ENCODE measurements at places on chromosomes 4 and X. TPM values are rescaled to one million over a fixed set of nuclear protein-coding genes. Genes with fewer than 3 reads are reported as not detected.

DNA sequence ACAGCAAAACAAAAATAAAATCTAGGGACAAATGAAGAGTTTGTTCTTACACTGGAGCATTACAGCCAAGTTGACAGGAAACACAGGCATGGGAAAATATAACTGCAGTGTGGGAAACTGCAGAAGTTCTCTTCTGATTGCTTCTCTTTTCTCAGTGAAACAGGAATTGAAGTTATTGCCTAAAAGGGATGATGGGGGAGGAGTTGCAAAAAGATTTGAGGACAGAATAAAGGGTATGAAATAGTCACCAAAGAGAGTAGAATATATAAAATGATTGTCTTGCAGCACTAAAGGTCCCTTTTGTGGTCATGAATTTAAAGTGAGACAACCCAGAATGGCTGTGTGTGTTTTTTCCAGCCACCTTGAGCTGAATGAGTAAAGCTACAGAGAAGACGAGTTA is 103.7 kb downstream of the JADE1 start:
- no peak for DNase-seq

- DNase-seq: no peak
Observed at GRCh38 chr4:108135549-108136209, 33.1 kb downstream of the LEF1 start.

DNA sequence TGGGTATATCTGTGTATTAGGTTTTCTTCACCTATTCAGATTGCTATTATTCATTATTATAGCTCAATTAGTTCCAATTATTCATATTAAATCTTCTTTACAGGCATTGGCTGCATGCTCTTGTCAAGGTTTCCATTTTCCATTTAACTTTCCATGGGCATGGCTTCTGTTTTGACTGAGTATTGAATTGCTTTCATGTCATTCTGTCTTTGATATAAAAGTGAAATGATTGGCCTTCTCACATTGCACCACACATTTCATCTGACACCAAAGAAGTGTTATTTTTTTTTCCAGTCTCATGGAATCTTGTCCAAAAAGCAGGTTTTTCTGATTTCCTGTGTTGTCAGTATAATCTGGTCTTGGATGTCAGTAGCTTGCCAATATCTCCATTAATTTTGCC is 1244.3 kb downstream of the RAPGEF2 start:
- DNase-seq: no peak

- no peak for DNase-seq
Observed at GRCh38 chr4:74630551-74630950, 163.8 kb downstream of the BTC start.

- DNase-seq: no peak
Observed at GRCh38 chrX:151396042-151396824, 773 bp upstream of the VMA21 start.

GRCh38 chr4:103118166-103118565 is 18.5 kb upstream of the BDH2 start:
- no peak for DNase-seq

DNA sequence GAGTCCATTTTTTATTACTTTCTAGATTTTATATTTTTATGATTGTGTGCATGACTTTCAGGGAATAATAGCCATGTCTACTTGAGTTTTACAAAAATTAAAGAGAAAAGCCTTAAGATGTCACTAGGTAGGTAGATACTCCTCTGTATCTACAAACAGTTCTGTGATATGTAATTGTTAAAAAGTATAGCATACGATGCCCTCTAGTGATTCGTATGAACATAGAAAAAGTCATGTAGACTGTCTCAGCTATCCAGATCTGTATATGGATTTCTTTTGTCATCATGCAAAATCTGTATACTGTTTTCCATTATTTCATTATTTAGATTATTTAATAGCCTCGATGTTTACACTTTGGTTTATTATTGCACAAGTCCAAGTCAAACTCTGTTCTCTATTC is 856.6 kb downstream of the CENPC start:
- no peak for DNase-seq

DNA sequence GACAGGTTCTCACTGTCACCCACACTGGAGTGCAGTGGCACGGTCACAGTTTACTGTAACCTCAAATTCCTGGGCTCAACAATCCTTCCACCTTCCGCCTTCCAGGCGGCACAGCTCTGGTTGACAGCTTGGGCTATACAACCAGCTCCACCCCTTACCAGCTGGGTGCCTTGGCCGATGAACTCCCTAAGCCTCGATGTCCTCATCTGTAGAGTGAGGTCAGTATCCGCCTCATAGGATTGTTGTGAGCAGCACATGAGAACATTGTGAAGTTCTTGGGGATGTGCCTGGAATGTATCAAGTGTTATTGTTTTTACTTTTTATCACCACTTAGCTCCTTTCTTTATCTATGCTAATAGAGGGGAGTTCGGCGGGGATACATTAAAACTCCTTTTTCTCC is 23.3 kb downstream of the UCHL1 start:
- DNase-seq: no peak

- DNase-seq: no peak
Observed at GRCh38 chr4:141909541-141909940, 273.2 kb downstream of the IL15 start.

DNA sequence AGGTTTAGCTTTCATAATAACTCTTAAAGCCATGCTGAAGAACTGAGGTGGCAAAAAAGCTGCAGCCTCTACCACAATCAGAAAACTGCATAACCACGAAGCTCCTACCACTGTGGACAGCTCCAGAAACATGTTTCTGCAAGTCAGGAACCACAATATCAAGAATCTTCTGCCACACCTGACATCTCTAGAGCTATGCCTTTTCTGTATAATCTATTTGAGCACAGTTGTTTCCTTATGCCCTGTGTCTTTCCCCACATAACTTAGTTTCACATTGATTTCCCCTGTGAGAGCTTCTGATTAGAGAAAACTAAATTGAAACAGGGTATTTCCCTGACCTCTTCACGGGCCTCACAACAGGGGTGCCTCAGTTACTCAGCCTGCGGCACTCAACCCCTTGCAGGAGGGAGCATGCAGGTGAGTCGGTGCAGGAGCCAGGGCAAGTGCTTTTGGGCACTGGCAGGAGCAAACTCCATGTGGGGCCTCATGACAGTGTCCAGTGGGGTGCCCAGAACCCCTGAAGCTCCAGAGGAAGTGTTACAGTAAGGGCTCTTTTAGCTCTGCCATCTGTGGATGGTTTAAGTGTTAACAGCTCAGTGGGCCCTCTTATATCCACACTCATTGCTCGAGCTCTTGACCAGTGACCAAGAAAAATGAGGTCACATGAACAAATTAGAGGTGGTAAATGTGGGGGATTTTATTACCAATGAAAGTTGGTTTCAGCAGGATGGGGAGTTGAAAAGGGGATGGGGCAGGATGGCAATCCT is 132.8 kb upstream of the BMP3 start:
- no peak for DNase-seq

- no peak for DNase-seq
Observed at GRCh38 chr4:77913348-77913747, 50.7 kb downstream of the MRPL1 start.

GRCh38 chrX:27575565-27575964 is 14.6 kb upstream of the DCAF8L2 start:
- no peak for DNase-seq

- DNase-seq: no peak
Observed at GRCh38 chrX:43860646-43861370, 21.4 kb downstream of the MAOB start.

- no peak for DNase-seq
Observed at GRCh38 chr4:41400296-41400695, 137.7 kb upstream of the LIMCH1 start.

- DNase-seq: no peak
Observed at GRCh38 chr4:114277690-114278089, 298.2 kb upstream of the ARSJ start.

- no peak for DNase-seq
Observed at GRCh38 chr4:110609044-110609750, 13.7 kb downstream of the PITX2 start.

DNA sequence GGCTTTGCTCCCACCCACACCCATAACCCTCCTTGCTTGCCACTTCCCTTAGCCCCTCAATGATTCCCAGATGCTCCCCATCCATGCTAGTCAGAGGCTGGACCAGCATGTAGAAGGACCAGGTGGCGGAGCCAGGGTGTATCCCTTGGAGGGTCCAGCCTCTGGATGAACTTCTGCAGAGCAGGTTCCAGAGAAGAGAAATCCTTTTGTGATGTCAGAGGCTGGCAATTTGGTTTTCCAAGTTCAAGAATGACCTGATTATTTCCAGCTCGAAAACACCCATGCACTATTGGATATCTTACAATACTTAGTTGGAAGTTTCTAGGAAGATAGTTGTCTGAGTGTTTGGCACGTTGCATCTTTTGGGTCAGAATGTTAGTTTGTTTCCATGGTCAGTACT is 168.3 kb upstream of the RPS6KA3 start:
- no peak for DNase-seq

GRCh38 chr4:61204353-61205060 is 4.4 kb downstream of the ADGRL3 start:
- DNase-seq: no peak

- DNase-seq: no peak
Observed at GRCh38 chr4:23897564-23898109, 7.8 kb upstream of the PPARGC1A start.

- no peak for DNase-seq
Observed at GRCh38 chr4:23805450-23805851, 84.4 kb downstream of the PPARGC1A start.

DNA sequence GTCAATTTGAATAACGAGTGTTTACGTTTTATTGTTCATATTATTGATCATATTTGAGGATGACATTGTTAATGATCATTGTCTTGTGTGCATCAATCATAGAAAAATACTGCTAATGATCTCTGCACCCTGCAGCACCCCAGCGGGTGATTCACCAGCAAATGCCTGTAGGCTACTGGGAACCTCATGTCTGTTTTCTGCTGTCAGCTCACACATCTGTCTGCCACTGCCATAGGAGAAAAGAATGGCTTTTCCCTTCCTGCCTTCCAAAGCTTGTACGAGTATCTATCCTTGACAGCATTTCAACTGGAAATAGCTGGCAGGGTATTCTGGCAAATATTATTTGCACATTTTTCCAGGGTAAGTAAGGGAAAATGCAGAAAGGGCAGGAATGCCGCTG is 272.1 kb upstream of the TRAM1L1 start:
- DNase-seq: no peak

DNA sequence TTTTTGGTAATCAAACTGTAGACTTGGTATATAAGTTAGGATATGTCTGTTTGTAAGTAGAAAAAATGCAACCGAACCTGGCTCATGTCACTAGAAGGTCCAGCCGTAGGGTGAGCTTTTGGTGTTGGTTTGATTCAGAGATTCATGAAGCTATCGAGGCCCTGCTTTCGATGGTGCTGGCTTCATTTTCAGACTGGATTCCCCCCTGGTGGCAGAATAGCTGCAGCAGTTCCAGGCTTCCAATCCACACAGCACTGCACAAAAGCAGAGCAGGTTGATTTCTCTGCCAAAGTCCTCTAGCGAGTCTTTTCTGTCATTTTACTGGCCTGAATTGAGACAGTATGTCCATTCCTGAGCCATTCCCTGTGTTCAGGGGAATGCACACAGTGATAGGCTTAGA is 33.1 kb downstream of the PDK3 start:
- no peak for DNase-seq

DNA sequence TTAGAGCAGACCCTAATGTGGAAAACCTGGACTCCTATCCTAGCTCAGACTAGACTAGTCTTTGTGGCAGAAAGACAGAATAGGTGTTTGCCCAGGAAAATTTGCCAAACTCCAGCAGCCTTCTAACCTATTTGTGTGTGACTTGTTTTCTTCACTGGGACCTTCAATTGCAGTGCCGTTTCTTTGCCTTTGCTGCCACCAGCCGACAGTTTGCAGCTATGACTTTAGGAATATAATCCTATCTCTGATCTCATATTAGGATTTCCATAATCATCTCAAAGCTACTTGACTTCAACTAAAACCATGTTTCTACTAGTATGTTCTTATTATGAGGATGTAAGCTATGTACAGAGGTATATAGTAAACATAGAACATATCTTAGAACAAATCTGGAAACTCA is 60.2 kb upstream of the PGAM4 start:
- no peak for DNase-seq

GRCh38 chrX:40086569-40087335 is 11.0 kb downstream of the BCOR start:
- no peak for DNase-seq

GRCh38 chrX:153744210-153745066 is 19.6 kb upstream of the PLXNB3 start:
- DNase-seq: no peak

DNA sequence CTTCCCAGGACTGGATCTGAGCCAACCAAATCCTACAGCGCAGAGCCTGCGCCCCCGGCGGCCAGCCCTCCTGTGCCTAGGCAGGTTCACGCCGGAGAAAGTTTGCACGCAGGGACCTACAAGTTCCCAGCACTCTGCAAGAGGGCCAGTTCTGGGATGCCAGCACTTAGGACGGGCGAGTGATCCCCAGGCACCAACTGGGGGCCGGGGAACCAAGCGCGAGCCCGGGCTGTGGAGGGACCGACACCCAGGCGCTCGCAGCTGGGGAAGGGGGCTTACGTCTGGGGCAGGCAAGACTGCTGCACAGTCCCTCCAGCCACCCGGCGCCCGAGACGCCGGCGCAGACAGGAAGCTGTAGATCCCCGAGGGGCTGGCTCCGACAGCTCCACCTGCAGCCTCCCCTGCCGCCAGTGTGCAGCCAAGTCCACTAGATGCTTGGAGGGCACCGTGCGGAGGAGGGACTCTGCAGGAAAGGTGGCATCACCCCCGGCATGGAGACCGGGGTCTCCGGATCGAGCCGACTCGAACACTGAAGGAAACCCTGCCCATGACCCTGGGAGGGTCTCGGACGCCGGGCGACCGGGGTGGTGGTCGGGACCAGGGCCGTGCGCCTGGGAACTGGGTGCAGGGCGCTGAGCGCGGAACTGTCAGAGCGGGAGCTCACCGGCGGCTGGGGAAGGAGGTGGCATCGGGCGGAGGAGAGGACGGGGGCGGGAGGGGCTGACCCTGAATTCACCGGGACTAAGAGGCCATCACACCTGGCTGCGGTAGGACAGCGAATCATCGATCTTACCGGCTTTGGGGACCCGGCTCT is 566 bp downstream of the CORIN start:
- peak; percentile 54 for DNase-seq

The FAM50A gene
- 52.5 TPM for total RNA-seq

The FRMPD3 gene
- 0.24 TPM for total RNA-seq

The BMP2K gene
- 112 TPM for total RNA-seq

The NUDT11 gene
- total RNA-seq: not detected

The TRPC5OS gene
- not detected for total RNA-seq

The ERVMER34-1 gene
- total RNA-seq: not detected

The GPAT3 gene
- total RNA-seq: 0.76 TPM

The SSX2B gene
- not detected for total RNA-seq

The GAGE1 gene
- total RNA-seq: not detected

The P2RY4 gene
- total RNA-seq: 0.44 TPM
